T-helper 2 cell treated with Interferon-gamma antibody and Interleukin-4, amounts not matched to agents 5 μg/mL and 100 μg/mL, for 36 hours (primary cell): ENCODE measurements at places on chromosomes 7 and 10.

DNA sequence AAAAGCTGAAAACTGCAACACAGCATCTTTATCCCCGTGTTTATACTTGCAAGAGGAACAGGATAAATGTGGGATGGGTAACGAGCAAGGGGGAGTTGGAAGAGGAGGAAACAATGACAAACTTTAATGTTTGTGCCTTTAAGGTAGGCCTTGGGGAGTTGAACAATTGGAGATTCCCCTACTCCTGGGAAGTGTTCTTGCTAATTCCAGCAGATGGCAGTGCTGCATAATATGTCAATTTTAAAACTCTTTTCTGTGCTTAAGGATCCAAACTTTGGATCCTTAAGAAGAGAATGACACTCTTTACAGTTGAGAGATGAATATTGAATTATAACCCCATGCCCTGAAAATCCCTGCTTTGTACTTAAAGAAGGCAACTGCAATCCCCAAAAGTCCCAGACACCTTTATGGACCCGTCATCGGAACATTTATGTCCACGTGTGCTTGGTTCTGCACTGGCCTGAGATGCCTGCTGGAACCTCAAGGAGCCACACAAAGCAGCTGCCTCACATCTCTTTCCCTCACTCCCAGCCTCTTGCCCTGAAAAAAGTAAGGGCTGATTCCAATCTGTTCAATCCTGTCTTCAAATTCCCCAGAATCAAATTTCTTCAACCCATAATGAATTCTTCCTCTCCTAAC lies 12.0 kb downstream of the IFIT5 start:
- no peak for DNase-seq

DNA sequence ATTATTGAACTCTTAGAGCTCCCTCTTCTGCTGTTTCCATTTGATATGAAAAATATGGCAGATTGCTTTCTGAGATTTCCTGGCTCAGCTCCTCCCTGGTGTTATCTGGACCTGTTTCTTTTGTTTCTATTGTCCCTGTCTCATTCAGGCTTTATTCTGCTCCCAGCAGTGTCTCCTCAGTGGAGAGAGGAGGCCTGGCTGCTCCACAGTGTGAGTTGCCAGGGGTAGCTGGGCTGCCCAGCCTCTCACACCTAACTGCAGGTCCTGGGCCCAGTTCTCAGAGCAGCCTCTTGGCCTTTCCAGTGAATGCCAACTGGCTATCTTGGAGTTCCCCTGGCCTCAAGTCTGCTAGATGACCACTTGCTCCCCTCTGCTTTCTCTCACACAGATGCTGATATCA lies 127.0 kb downstream of the VPS41 start:
- DNase-seq: no peak

- no peak for DNase-seq
Measured at GRCh38 chr7:2357571-2357970, 2.9 kb downstream of the EIF3B start.

- DNase-seq: no peak
Measured at GRCh38 chr7:5838761-5839500, 41.7 kb upstream of the OCM start.

DNA sequence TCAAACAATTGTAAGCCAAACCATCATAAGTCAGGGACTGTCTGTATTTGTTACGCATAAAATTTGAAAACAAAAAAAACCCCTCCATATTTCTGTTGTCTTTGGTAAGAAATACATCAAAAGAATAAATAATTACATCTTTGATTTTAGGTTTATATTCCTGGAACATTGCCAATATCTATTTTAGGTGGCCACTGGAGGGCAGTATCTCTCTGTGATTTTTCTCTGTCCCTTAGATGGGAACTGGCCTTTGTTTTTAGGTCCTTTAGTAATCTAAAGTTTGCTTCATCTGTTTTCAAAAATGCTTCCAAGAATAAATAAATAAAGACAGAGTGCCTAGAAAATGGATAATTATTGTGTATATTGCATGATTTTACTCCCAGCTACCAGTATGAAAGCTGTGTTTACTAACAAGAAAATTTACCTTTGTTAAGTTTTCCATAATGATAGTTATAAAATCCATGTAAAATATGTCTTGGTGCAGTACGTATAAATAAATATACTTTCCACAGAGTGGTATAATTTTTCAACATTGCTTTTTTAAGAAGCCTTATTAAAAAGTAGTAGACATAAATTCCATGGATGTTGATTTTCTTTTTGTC lies 64.2 kb downstream of the PHYHIPL start:
- DNase-seq: no peak

DNA sequence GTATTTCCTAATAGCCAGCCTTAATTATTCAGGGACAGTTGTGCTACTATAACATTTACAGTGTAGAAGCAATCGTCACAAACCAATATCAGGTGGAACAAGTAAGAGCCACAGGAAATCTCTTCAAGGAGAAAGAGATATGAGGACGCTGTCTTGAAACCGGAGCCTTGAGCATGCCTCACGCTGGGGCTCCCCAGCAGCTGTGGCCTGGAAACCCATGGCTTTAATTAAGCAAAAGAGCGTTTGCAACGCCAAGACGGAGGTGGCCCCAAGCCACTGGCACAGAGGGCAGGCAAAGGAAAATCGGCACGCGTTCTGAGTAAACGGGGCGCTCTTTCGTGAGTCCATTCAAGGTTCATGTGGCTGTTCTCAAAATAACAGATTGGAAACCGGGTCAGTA lies 84.4 kb downstream of the C10orf90 start:
- DNase-seq: no peak

- DNase-seq: no peak
Measured at GRCh38 chr10:125214283-125214570, 53.9 kb upstream of the CTBP2 start.

DNA sequence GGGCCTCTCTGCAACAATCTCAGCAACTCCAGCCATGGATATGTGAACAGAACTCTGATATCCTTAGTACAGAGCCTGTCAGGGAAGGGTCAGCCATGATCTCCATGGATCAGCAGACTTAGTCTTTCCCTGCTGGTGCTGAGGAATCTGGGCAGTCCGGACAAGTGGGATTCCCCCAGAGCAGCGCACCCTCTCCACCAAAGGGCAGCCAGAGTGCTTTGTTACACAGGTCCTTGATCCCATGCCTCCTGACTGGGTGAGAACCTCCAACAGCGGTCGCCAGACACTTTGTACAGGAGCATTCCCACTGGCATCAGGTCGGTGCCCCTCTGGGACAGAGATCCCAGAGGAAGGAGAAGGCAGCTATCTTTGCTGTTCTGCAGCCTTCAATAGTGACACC lies 38.9 kb downstream of the TPK1 start:
- DNase-seq: no peak

- no peak for DNase-seq
Measured at GRCh38 chr7:80770675-80771081, 132.2 kb downstream of the CD36 start.

- DNase-seq: no peak
Measured at GRCh38 chr10:21518149-21518640, 7.3 kb downstream of the SKIDA1 start.

- DNase-seq: no peak
Measured at GRCh38 chr7:1950066-1950451, 280.0 kb downstream of the ELFN1 start.

GRCh38 chr7:121395494-121395960 lies 581 bp downstream of the FAM3C start:
- no peak for DNase-seq

GRCh38 chr10:31593124-31593523 lies 274.1 kb downstream of the ZEB1 start:
- no peak for DNase-seq

DNA sequence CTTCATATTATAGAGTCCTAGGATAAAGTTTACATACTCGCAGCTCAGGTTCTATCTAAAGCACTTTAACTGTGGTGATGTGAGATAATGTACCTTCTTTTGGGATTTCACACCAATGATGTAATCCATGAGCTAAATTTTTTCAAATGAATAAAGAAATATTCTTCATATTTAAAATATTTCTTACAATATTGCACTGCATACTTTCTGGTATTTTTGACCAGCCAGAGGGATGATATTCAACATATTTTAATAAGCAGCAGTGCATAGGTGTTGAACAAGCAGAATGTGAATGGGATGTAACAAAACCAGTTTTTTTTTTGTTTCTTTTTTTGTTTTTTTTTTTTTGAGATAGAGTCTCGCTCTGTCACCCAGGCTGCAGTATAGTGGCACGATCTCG lies 73.2 kb upstream of the TRIM24 start:
- DNase-seq: no peak

GRCh38 chr7:30965372-30965771 lies 1.6 kb downstream of the GHRHR start:
- no peak for DNase-seq

- no peak for DNase-seq
Measured at GRCh38 chr7:16719699-16720098, 33.9 kb upstream of the TSPAN13 start.
